Daoy (cell line): ENCODE measurements at places on chromosomes 6 and 20. TPM values are rescaled to one million over a fixed set of nuclear protein-coding genes. Genes with fewer than 3 reads are reported as not detected.

DNA sequence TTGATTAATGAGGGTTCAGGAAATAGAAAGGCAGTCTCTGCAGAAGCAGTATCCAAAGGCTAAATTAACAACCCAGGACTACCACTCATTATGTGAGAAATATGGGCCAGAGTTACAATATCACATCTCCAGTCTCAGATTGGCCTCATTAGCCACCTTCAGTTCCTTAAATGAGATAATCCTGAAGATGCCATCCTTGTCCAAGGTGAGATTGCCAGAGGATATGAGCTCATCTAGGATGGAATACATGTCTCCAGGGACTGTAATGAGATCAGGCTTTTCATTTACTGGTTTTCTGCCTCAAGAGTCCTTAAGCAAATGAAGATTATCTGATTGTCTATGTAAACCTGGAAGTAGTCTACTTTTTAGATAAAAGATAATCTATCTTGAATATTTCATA, 196.3 kb downstream of the FUT9 start:
- no peak for DNase-seq

DNA sequence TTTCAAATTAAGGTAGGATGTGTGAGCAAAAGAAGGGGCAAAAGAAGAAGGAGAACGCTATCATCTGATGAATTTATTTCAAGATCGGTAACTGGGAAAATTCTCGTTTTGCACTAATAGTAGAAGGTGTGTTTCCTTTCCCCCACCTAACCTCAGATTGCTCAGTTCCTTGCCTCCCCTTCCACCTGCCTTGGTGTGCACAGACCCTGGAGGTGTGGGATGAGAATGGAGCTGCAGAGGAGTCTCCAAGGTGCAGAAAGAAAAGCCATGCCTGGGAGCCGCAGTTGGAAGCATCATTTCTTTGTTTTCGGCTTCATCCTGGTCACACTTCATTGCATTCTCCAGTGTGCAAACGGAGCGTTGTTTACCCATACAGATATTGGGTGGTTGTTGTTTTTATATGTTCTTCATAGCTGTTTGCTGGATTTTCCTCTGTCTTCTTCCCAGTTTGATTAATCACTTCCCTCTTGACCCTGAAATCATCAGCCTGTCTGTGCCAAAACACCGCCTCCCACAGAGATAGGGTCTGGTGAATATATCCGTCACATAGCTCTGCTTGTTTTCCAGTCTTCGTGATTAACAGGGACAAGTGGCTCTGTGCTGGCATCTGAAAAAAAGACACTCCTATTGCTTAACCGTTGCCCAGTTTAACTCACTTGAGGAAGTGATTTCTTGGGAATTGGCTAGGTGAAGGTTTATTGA, 40.2 kb upstream of the NEDD9 start:
- DNase-seq = peak; percentile 68

Gene HLA-DOB
- 0.63 TPM in 1 of 2 replicates, not detected in the other for total RNA-seq

GRCh38 chr6:161413355-161413771, 139.5 kb upstream of the AGPAT4 start:
- DNase-seq = no peak

DNA sequence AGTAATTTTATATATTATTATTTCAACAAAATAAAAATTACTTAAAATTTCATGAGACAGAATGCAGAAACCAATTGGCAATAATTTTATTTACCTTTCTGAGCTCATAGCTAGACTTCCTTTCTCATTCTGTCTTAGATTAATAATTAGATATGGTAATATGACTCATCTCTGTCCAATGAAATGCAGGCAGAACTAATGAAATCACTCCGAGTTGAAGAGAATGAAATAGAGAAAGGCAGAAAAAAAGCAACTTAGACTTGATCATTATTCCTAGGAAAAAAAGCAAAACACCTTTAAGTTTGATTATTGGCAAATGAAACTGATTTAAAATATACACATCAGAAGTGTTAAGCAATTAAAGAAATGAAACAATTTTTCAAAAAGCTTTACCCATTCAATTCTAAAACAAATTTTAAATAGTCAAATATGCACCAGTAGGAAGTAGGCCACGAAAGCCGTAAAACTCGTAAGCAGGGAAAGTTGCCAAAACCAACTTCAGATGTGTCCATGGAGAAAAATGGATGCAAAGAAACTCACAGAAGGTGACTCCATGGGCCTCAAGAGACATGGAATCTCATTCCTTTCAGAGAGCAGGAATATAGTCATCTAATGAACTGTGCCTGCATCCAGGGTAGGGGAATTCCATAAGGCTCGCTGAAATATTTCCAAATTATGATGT, 293.8 kb upstream of the RGS17 start:
- peak; percentile 45 for DNase-seq

- peak; percentile 57 for DNase-seq
Measured at GRCh38 chr6:3363296-3364025, 93.4 kb downstream of the SLC22A23 start.

DNA sequence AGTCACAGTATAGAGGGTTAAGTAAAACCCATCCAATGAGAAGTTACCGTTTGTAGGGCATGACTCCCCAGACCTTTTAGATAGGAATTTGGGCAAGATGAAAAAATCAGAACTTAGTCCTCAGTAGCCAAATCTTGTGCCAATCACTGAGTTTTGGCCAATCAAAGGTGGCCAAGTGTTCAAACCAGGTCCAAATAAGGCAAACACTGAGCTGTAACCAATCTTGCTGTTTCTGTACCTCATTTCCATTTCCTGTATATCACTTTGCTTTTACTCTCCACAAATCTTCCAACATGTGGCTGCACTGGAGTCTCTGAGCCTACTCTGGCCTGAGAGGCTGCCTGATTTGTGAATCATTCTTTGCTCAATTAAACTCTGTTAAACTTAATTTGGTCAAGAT, 81.8 kb upstream of the GPR6 start:
- no peak for DNase-seq

DNA sequence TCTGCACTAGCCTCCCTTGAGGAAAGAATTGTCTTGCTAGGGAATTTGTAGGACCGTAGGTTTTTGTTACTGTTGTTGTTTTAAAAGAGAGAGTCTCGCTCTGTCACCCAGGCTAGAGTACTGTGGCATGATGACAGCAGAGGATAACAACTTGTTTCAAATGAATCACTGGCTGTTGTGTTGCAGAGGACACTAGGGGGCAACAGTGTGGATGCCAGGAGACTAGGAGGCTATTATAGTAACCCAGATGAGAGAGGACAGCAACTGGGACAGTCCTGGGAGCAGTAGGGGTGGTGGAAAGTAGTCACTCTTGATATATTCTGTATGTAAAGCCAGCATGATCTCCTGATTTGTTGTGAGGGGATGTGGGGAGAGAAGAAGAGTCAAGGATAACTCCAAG, 41.8 kb upstream of the LAMA4 start:
- DNase-seq = peak; percentile 74

DNA sequence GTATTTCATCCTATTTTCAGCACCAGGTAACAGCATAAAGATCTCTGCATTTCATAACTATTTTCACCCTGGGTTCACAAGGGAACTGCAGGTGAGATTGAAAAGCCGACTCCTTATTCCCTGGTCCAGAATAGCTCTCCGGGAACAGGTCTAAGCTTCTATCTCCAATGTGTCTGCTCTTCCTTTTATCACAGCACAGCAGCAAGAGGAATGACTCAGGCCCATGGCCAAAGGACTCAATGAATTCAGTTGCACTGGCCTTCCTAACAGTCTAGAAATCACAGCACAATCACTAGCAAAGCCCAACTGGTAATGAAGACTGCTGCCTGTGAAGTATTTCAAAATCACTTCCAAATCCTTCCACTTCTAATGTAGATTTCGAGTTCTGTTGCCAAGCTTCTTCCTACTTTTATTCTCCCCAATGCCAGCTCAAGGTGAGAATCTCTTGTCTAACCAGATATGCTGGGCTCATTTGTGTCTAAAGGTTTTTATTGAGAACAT, 30.7 kb downstream of the HMGN3 start:
- DNase-seq = no peak
